B cell (primary cell): ENCODE measurements at places on chromosomes 5 and 9. TPM values are rescaled to one million over a fixed set of nuclear protein-coding genes. Genes with fewer than 3 reads are reported as not detected.

Gene KCNN2
- total RNA-seq: not detected in 2 replicates

DNA sequence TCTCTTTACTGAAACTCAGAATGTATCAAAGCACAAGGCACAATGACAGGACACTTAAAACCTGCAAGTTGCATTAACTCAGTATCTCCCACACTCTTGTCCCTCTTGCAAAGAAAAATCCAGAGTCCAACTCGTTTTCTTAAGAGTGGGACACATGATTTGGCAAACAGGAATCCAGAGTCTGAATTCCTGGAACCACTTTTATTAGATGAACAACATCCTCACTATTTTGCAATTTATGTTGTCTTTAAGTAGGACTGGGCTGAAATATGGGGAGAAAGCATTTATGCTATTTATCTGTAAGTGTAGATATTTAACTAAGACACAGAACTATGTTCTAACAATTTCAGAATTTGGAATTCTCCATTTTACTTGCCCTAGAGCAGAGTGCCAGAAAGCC is 69.1 kb downstream of the ABCA1 start:
- DNase-seq: no peak

GRCh38 chr5:16066810-16067209 is 112.8 kb downstream of the MARCHF11 start:
- DNase-seq: no peak

- no peak for DNase-seq
Measured at GRCh38 chr9:18118268-18118667, 355.7 kb upstream of the ADAMTSL1 start.

DNA sequence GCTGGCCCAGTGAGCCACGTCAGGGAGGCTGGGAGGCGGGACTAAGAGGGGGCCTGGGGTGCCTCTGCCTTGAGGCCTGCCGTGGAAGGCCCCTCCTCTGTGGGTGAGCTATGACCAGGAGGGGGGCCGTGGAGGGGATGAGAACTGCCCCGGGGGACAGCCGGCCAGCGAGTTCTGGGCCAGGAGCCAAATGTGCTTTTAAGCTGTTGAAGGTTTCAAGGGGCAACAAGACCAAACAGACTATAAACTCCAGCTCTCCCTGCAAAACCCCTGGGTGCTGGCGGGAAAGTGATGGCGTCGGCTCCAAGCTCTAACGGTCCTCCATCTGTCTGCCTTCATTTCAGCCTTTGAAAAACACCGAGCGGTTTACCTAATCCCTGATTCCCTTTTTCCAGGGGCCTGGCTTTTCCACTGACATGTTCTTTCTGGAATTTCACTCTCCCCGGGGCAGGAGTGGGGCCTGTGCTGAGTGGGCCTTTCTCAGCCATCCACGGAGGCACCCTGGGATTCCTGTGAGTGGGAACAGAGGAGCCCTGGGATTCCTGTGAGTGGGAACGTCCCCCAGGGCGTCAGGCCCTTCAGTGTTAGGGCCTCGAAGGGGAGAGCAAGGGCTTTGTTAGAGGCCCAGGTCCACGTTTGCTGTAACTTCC is 65.6 kb downstream of the COL5A1 start:
- no peak for DNase-seq

DNA sequence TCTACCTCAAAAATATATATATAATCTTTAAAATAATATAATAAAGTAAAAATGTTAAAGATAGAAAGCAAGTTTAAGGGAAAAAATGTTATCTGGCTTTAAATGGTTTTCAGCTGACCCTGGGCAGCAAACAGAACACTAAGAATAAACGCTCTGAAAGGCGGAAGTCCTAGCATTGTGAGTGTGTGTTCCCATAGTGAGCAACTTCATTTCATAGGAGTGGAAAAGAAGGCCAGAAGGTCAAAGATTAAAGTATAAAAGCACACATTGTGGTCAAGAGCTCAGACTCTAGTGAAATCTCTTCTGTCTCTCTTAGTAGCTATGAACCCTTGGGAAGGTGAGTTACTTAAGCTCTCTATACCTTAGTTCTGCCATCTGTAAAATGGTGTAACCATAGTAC is 374.4 kb downstream of the ENC1 start:
- no peak for DNase-seq

- no peak for DNase-seq
Measured at GRCh38 chr9:136589766-136590763, 44.2 kb upstream of the NOTCH1 start.

Gene NEUROG1
- not detected in 2 replicates for total RNA-seq

- DNase-seq: no peak
Measured at GRCh38 chr9:129838707-129839259, 3.5 kb downstream of the USP20 start.

GRCh38 chr9:134213881-134214341 is 49.5 kb upstream of the RNU6ATAC start:
- DNase-seq: no peak

Gene CNTNAP3B
- total RNA-seq: 0.80 and 0.89 TPM in 2 replicates

Gene TEX48
- total RNA-seq: not detected in 2 replicates

- DNase-seq: no peak
Measured at GRCh38 chr5:131163276-131164119, 1.6 kb downstream of the HINT1 start.

Gene CDH6
- not detected in 2 replicates for total RNA-seq

DNA sequence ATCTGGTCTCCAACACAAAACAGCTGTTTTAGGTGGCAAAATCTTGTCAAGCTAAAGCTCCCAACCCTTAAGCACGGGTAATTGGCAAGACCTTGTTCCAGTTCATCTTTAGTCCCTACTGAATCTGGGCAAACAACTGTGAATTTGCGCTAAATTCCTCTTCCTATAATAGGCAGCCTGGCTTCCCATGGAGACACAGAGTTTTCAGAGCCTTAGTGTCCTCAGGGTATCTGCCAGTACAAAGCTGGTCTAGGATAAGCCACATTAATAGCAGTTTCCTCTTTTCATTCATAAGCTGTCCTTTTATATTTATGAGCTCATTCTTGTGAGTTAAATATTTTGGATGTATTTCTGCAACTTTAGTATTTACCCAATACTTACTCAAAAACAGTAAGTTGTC is 59.5 kb downstream of the FGF10 start:
- no peak for DNase-seq

Gene OR1J2
- total RNA-seq: not detected in 2 replicates

DNA sequence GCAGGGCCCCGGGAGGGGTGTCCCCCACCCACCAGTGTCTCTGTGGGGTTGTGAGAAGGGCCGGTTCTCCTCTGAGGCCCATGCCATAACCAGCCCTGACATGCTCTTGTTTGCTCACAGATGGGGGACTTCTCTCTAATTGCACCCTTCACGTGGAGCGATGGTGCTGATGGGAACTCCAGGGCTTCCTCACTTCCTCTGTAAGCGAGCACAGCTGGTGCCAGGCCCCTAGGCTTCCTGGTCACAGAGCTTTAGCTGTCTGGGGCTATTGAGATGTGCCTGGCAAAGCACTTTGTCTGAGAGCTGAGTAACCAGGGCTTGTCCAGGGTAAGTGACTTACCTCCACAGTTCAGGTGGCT is 36.4 kb downstream of the PHF2 start:
- no peak for DNase-seq

DNA sequence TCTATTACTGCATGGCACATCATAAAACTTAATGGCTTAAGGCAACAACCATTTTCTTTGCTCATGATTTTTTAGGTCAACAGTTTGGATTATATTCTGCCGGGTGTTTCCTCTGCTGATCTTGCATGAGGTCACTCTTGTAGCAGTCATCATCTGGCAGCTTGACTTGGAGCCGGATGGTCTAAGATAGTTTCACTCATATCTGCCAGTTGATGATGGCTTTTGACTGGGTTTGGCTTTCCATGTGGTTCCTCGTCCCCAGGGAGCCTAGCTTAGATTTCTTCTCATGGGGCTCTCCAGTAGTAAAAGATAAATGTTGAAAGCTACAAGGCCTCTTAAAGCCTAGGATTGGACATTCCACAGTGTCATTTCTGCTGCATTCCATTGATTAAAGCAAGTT is 27.4 kb downstream of the LNPEP start:
- DNase-seq: peak; percentile 31

Gene CA9
- not detected in 2 replicates for total RNA-seq

Gene TRAF1
- total RNA-seq: 12.2 and 13.1 TPM in 2 replicates

Gene ETF1
- total RNA-seq: 50.5 and 50.8 TPM in 2 replicates

DNA sequence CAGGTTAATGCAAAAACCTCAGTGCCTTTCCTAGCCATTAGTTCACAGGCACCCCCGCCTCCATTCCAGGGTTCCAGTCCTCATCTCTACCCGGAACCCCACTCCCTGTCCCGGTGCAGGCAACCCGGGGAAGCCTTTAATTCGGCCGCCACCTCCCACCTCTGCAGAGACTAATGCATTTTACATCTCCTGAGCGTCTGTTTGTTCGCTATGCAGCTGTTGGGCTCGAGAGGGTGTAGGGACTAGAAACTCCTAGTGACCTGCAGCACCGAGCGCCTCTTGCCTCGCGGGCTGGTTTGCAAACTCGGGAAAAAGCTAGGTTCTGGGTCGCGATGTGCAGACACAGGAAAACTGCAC is 3.6 kb downstream of the GDNF start:
- no peak for DNase-seq

DNA sequence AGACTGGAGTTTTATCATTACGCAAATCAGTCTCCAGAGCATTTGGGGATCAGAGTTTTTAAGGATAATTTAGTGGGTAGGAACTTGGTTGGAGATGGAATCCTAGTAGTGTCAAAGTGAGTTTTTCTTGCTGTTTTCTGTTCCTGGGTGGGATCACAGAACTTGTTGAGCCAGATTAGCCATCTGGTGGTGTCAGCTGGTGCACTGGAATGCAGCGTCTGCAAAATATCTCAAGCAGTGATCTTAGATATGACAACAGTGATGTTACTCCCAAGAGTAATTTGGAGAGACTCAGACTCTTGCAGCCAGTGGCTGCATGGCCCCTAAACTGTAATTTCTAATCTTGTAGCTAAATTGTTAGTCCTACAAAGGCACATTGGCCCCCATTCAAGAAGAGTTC is 1257.8 kb downstream of the MAT2B start:
- no peak for DNase-seq

- no peak for DNase-seq
Measured at GRCh38 chr9:89342948-89343347, 24.6 kb downstream of the SECISBP2 start.

Gene UBAC1
- total RNA-seq: 30.8 and 32.4 TPM in 2 replicates

Gene PTGS1
- 9.5 and 10.4 TPM in 2 replicates for total RNA-seq

DNA sequence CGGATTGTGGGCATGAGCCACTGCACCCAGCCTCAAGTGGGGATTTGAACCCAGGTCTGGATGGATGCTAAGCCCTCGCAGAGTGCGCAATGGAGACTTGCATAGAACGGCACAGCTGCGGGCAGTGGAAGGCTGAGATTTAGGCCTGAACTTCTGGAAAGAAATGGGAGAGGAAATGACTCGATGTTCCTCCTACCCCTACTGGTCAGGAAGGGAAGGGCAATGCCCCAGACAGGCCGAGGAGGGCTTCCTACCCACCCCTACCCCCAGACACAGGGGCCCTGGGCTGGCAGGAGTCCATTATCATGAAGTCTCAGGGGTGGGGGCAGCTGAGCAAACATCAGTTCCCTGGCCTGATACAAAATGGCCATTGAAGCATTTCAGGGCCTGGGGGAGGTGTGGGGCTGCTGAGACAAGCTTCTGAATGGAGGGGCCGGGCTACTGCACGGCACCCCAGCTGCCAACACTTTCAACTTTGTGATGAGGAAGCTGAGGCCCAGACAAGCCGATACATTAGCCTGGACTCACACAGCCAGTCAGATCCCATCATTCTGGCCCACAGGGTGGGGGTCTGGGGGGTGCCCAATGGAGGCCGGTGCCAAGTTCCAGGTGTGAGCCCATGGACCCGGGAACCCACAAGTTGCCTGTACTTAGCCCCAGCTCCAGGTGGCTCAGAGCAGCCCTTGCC is 13.5 kb upstream of the WDR38 start:
- DNase-seq: peak; percentile 18

Gene FTMT
- not detected in 2 replicates for total RNA-seq

DNA sequence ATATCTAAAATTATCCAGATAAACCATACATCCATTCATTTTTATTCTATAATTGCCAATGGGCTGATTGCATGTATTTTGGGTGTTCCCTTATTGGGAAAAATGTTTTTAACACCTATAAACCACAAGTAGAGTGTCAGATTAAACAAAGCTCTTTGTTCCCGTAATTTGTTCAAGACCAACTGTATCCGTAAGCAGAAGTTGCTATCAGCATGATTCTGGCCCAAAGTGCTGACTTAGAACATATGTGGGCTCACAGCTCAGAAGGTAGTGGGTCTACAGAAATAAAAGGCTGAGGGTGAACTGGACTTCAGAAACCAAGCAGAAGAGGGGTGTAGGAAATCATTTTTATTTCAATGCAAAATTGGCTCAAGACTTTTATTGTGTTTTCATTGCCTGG is 23.5 kb upstream of the IL7R start:
- no peak for DNase-seq

Gene IRX2
- total RNA-seq: not detected in 2 replicates

Gene WDR31
- 0.62 and 1.0 TPM in 2 replicates for total RNA-seq

Gene CDK7
- 30.6 and 36.5 TPM in 2 replicates for total RNA-seq

Gene HRH2
- not detected in 2 replicates for total RNA-seq

DNA sequence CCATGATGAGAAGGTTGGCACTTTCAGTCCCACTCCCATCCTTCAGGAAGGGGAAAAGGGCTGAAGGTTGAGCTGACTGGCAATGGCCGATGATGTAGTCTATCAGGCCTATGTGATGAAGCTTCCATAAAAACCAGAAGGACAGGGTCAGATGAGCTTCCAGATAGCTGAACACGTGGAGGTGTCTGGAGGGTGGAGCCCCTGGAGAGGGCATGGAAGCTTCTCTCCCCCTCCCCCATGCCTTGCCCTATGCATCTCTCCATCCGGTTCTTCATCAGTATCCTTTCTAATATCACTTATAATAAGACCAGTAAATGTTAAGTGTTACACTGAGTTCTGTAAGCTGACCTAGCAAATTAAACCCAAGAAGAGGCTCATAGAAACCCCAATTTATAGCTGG is 32.6 kb upstream of the SMU1 start:
- no peak for DNase-seq

DNA sequence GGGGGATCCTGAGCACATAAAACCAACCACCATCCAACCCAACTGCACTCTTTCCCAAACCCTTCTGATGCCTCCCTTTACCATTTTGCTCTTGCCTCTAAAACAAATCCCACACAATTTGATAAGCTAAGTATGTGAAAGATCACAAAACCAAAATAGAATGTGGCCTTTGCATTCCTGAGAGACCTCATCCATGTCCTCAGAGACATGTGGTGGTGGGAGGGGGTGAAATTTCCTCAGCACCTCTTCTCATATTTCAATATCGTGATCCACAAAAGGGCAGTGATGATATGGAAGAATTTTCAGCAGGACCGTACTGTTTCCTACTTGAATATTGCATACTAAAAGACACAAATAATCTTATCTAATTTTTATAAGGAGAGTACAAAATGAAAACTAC is 423.3 kb downstream of the TLE1 start:
- DNase-seq: no peak
